RWPE2 (cell line): ENCODE measurements at places on chromosomes 3 and 15.

DNA sequence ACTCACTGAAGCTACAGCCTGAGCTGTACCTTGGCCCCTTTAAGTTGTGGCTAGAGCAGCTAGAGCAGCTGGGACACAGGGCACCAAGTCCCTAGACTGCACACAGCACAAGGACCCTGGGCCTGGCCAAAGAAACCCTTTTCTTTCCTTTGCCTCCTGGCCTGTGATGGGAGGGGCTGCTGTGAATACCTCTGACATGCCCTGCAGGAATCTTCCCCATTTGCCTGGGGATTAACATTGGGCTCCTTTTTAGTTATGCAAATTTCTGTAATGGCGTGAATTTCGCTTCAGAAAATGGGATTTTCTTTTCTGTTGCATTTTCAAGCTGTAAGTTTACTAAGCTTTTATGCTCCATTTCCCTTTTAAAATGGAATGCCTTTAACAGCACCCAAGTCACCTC, 611.2 kb upstream of the ARPP21 start:
- no peak for DNase-seq

DNA sequence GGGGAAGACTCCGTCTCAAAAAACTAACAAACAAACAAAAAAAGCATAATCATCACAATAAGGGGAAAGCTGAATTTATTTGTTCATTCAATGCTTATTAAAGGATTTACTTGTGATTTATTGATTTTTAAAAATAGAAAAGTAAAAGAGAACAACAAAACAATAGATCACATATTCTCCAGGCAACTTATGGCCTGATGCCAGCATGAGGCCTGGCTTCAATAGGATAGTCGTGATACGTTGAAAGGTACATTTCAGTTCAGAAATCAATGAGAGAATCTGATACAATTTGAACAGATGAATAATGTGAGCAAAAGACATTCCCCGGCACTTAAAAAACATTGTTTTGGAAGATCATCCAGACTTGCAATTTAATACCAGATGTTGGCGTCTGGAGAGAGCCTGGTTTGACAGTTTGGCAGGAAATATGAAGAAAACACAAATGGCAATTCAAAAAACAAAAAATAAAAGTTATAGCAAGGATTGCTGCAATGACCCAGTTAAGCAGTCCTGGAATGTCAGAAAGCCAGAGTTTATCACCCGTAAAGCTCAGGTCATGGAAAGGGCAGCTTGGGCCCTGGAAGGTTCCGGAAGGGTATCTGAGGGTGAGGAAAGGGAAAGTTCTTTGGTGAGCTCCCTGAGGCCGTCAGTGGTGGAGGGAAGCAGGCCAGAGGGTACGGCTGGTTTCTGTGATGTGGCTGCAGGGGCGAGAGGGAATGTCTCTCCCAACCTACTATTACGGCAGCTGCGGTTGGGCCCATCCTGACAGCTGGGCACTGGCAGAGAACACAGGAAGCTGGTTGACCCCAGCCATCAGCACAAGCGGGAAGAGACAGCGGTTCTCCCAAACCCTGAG, 230.2 kb upstream of the HES1 start:
- no peak for DNase-seq

- no peak for DNase-seq
Measured at GRCh38 chr15:74631408-74631807, 15.8 kb downstream of the CLK3 start.

DNA sequence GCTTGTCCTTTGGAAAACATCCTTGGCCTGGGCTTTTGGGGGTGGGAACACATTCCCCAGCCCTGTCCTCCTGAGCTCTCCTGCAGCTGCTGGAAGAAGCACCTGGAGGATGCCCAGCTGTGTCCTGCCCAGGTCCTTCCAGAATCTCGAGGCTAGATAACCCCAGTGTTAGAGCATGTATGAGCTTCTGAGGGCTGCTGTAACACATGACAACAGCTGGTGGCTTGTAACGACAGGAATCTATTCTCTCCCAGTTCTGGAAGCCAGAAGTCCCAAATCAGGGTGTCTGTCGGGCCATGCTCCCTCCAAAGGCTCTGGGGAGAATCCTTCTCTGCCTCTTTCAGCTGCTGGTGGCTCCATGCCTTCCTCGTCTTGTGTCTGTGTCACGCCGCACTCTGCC, 403.6 kb upstream of the C2CD4B start:
- no peak for DNase-seq

GRCh38 chr3:50521572-50521971, 18.1 kb upstream of the CACNA2D2 start:
- DNase-seq, result no peak

GRCh38 chr15:39204031-39204430, 376.8 kb upstream of the THBS1 start:
- no peak for DNase-seq

- DNase-seq, result no peak
Measured at GRCh38 chr3:179949869-179950268, 86.9 kb downstream of the PEX5L start.

DNA sequence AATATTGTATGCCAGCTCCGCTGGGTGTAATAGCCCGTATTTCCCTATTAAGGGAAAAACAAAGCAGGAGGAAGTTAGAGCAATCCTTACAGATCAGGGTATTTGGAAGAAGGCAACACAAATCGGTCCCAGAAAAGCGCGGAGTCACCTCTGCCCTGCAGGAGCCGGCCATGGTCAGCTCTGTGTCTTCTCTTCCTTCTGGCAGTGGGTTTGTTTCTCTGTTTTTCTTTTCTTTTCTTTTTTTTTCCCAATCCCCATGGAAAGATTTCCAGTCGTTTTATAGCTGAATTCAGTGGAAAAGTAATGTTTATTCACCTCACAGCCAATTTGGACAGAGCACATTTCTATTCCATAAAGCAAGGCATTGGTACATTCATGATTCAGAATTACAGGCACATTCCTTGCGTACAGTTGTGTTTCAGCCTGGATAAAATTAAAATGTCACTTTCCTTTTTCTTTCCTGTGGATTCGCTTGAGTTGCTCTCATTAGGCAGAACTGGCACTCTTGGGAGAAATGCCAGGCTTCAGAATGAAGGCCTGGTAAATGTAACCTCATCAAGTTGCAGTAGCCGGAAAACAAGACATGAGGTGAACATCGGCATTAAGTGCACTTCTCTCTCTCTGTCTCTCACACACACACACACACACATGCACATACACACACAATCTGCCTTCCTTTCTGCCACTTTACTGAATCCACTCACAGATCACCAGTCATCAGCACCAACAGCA, 204.5 kb upstream of the UBE2E1 start:
- no peak for DNase-seq

DNA sequence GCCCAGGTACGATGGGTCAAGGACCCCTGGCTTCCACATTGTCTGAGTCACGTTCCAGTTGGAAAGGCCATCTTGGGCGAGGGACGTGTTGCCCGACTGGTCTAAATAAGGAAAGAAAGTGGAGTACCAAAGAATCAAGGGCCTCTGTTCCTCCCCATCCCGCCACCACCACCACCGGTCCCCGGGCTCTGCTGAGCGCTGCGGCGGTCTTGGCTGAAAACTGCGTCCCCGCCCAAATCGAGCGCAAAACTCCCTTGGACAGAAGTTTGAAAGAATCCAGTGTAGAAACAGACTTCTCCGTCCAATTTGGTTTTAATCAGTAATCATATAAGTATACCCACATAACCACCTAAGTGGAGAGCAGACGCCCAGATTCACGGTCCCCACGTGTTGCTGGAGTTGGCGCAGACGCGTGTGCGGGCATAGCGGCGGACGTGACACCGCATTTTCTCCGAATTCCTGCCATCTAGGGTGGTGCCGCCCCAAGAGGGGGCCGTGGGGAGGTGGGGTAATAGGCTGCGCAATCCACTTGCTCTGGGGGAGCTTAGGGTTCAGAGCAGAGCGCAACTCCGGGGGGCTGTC, 243.8 kb upstream of the TOPAZ1 start:
- peak; percentile 44 for DNase-seq

- no peak for DNase-seq
Measured at GRCh38 chr3:58725326-58725853, 58.8 kb upstream of the FAM3D start.

GRCh38 chr15:65067645-65068402, at the start of gene RASL12:
Gene RASL12, minus strand, starts transcription at chr15:65067991. Its CDS starts 156 bp downstream, at chr15:65067835.
- peak; percentile 69 for DNase-seq

DNA sequence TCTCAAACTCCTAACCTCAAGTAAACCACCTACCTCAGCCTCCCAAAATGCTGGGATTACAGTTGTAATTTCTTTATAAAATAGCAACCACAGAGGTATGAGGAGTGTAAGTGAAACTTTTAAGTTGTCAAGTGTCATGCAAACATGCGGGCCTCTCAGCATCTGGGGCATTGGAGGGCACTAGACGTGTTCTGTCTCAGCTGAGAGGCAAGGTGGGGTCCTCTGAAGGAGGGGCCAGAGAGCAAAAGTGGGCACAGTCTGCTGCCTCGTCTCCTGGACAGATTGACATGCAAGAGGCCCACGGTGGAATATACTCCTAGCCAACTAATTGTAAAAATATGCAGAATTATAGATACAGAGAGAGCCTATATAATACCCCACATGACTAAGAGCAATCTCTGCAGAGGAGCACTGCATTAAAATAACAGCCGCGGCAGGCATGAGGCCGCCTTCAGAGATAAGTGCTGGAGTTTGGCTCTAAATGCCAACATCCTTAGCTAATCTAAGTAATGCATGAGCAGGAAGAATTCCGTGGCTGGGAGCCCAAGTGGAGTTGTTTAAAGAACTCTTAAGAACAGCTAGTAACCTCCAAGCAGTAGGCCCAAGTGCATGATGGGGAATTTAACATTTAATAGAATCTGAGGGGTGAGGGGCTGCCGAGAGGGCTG, 87.8 kb upstream of the RNU6-1 start:
- DNase-seq, result no peak

GRCh38 chr3:190024912-190025311, 95.8 kb downstream of the P3H2 start:
- no peak for DNase-seq

- no peak for DNase-seq
Measured at GRCh38 chr3:3101660-3102458, 8.3 kb downstream of the IL5RA start.

GRCh38 chr3:55484801-55485791, 2.0 kb downstream of the WNT5A start:
- peak; percentile 70 for DNase-seq

- no peak for DNase-seq
Measured at GRCh38 chr15:34821831-34822230, 26.5 kb upstream of the ACTC1 start.

DNA sequence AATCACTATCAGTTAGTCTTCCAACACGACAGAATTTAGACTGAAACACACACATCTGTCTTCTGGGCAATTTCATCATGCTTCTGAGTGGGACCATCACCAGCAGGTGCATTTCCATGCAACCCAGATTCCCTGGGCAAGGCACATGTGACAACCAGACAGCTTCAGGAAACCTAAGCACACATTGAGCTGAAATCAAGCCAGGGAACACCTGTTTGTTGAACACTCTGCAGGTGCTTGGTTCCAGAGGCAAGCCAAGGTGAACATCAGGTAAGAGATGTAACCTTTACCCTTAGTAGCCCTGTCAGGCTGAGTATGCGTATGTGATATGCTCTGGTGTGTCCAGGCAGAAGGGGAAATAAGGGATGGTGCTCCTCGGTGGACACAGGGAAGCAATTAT, 3.3 kb upstream of the PSMD2 start:
- DNase-seq, result no peak

DNA sequence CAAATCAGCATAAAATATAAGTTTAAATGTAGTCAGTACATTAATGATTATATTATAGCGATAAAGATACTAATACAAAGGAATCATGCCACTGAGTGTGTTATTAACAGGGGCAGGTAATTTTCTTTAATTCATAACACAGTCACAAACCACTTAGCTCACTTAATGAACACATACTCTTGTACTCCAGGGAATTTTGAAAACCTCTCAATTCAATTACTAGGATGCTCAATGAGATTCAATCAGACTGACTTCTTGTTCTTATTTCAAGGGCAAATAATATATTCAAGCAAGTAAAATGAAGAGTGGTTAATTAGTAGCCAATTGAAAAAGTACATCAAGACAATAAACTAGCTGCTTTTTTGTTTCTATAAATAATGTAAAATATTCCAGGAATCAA, 5.8 kb upstream of the SUCNR1 start:
- DNase-seq, result no peak

- no peak for DNase-seq
Measured at GRCh38 chr3:159821736-159822135, 166.9 kb upstream of the IL12A start.

DNA sequence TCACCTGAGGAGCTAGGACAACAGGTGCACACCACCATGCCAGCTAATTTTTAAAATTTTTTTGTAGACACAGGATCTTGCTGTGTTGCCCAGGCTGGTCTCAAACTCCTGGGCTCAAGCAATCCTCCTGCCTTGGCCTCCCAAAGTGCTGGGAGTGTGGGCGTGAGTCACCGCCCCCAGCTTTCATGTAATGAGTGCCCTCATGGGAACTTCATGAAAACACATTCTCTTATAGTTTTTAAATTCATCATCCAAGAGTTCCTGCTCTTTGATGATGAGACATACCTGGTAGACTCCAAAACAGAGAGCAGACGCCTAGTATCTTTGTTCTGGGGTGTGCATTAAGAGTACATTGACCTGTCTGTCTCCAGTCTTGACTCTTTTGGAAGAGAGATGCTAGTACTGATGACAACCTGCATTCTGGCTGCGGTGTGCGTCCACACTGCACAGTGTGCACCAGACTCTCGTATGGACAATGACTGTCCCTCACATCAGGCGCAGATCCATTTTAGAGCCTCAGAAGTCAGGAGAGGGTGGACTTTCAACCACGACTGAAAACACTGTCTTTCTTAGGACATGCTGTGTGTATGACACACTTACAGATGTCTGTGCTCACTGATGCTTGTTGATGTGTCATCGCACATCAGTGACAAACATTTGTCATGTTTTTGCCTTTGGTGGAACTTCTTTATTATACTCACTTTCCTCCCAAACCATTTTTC, 2.0 kb downstream of the NRROS start:
- no peak for DNase-seq

DNA sequence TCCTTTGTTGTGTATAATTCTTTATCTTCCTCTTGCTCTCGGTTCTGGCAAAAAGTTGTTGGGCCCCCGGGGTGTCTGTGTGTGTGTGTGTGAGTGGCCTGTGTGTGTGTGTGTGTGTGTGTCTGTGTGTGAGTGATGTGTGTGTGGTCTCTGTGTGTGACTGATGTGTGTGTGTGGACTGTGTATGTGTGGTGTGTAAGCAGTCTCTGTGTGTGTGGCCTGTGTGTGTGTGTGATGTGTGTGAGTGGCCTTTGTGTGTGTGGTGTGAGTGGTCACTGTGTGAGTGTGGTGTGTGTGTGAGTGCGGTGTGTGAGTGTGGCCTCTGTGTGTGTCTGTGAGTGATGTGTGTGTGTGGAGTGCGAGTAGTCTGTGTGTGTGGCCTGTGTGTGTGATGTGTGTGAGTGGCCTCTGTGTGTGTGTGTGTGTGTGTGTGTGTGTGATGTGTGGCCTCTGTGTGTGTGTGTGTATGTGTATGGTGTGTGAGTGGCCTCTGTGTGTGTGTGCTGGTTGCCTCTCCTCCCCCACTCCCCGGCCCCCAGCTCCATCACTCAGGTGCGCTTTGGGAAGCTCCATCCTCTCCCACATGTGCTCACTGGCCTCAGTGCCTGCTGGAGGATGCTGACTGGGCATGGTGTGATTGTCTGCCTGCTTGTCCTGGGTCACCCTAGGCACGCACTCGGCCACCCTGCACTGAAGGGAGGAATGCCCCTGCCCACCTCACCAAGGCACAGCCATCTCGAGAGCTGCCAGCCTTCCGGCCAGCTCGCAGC, 8.8 kb downstream of the LINGO1 start:
- no peak for DNase-seq
